ENCODE measurements at places on chromosomes 7 and 10.

- DNase-seq, result no peak
Measured at GRCh38 chr10:124329941-124330340, 88.8 kb downstream of the OAT start.

DNA sequence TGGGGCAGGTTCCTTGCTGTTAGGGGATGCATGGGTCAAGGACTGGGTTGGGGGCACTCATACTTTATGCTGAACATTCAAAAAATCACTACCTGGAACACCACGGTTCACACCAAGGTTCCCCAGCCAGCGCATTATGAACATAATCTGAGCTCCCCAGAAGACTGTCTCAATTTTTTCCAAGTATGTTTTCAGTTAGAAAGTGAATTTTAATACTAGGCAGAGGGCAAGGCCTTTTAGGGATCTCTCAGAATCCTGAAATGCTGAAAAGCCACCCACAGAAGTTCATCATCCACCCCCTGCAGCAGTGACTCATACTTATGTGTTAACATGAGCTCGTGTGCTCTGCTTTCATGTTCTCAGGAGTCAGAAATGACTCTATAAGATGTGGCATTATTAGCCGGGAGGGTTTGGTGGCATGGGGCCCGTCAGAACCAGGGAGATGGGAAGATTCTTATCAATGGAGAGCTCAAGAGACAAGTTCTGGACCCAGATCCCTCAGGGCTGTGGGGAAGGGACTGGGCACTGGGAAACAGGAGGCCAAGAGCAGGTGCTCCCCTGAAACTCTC lies 185.2 kb upstream of the ITGB1 start:
- no peak for DNase-seq

DNA sequence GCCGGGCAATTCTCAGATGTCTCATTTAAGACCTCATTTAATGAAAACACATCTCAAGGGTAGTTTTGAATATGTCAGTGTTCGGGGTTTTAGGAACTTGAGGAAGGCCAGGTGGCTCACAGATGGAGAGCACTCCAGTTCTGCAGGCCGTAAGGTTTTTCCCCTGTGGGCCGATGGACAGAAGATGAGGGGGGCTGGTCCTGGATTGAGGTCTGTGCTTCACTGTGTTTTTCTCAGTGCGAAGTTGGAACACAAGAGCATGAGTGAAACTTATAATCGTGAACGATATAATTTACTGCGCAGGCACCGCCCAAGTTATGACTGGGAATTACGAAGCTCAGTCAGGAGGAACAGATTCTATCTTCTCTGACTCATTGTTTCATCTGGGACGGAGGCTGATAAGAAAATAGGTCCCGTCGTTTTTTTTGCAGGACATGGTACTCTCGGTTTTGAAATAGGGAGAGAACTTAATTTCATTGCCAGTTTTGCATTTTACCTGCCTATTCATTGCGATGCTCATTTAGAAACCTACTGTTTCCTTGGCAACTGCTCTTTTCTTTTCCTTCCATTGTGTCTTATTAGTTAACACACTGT lies 591.0 kb upstream of the PFKP start:
- DNase-seq, result no peak

DNA sequence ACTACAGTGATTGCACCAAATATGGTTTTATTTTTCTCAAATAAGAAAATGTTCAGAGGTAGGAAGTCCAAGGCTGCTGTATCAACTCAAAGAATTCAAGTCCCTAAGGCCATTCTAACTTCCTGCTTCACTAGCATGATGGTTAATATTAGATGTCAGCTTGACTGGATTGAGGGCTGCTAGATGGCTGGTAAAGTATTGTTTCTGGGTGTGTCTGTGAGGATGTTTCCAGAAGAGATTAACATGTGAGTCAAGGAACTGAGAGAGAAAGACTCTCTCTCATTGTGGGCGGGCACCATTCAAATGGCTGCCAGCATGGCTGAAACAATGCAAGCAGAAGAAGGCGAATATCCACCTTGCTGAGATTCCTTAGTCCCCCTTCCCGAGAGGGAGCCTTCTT lies 77.4 kb upstream of the NRBF2 start:
- DNase-seq, result no peak

DNA sequence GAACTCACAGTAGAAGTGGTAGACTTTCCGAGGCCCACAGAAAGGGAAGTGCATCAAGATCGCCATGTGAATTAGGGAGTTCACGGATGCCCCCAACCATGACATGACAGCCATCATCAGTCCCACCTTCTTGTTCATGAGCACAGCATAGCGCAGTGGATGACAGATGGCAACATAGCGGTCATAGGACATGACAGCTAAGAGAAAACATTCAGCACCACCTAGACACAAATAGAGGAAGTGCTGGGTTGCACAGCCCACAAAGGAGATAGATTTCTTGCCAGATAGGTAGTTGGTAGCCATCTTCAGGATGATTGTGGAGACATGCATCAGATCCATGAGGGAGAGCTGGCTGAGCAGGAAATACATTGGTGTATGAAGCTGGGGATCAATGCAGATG lies 342 bp downstream of the OR2AE1 start:
- DNase-seq, result no peak

Data from hematopoietic multipotent progenitor cell treated with erythropoietin and hydrocortisone succinate and interleukin-3 and kit ligand, for 17 days (in vitro differentiated cells).